ENCODE measurements at places on chromosomes 13 and 19.

DNA sequence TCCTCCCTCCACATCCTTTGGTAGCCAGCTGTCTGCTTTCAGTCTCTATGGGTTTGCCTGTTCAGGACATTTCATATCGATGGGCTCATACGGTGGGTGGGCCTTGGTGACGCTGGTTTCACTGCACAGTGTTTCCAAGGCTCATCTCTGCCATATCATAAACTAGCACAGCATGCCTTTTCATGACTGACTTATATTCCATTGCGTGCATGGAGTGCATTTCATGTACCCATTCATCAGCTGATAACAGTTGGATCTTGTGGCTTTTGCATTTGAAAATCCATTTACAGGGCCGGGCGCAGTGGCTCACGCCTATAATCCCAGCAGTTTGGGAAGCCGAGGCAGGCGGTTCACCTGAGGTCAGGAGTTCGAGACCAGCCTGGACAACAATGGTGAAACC, 69.9 kb downstream of the TDRD12 start:
- DNase-seq, result no peak

GRCh38 chr19:6700586-6701316, 19.7 kb downstream of the C3 start:
- DNase-seq, result no peak

DNA sequence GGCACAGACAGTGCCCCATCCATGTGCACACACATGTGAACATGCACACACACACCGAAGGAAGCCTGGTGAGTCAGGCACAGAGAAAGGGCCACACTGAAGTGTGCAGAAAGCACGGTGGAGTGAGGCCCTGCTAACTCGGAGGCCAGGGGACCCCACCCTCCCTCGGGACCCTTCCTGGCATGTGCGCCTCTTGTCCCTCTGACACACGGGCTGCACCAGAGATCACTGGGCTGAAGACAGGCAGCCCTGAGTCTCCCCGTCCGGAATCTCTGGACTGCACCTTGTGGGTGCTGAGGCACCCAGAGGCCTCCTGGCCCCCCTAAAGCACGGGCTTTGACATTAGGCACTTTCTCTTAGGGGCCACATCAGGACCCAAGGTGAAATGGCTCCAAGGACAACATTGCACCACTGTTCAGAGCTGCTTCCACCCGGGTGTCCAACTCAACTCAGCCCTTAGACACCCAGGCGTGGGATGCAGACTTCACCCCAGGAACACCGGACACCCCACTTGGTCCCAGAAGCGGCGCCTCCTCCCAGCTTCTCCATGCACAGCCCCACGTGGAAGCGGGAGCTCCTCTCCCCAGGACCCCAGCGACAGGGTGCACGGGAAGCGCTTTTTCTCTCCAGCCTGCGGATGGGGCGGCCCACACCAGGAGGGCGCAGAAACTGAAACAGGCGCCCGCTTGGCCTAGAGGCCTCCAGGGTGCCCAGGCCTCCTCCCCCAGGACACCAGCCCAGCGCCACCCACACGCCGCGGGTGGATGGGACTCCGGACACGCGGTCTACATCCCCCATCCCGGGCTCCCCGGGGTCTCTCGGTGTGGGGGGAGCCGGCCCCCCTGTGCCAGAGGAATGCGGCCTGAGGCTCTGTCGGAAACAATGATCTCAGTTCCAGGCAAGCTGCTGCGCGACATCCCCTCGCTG, 90.2 kb downstream of the SPACA7 start:
- DNase-seq, result no peak

DNA sequence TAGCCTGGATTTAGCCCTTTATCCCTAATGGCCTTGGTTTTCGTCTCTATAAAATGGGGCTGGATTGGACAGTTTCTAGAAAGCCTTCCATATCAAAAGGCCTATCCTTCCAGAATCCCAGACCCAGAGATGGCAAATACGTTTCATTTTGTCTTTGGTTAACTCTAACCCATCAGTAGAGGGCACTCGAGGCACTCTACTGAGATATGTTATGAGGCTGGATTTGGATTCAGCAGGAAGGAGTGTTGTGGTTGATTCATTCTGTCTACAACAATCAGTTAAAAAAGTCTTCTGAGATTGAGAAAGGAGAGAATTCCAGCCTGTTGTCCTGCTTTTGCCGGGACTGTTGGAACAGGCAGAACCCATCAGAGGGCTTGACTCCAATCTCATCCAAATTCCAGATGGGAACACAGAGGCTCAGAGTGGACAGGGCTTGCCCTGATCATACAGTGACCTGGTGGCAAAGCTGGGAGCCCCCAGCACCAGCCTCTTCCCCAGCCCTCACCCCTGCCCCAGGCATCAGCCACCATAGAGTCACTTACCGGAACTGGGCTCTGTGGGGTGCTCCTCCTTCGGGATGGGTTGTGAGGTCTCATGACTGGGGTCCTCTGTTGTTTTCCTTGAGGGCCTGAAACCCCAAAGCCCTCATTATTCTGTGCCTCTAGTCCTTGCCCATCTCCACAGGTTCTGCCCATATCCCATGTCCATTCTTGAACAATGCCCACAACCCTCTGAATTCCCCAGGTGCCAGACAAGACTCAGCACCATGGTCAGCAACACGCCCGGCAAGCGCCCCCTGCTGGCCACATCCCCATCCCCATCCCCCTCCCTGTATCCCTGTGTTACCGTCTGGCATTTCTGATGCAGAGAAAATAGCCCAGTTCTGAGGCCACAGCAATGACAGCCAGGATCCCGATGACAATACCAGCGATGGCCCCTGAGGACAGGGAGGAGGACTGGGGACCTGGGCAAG, 12.3 kb upstream of the ZNF180 start:
- no peak for DNase-seq

GRCh38 chr19:16778796-16779411, 50.3 kb upstream of the SIN3B start:
- DNase-seq, result peak; percentile 72

DNA sequence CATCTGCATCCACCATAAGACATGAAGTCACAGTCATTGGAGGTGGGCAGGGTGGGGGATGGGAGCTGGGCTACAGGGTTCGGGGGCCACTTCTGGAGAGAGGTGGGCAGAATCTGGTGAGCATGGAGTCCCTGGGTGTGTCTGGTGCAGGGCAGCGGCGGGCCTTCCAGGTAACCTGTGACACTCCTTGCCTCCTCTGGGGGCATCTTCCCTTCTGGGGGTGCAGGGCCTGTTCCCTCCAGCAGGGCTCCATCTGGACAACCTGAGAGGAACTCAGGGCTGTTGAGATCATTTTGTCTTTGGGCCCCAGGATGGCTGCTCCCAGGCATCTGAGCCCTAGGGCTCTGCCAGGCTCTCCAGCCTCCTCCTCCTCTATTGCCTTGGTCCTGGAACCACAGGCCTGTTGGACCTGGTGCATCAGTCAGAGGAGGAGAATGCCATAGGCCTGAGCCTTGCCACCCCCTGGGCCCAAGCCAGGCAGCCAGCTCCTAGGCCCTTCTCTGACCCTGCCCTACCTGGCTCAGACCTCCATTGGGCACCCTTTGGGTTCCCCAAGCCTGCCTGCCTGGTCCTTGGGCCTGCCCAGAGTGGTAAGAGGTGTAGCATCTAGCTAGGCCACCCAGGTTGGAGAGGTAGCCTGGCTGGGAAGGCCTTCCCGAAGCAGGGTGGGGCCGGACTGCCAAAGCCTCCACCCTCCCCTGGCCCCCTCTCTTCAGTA, 13.4 kb downstream of the LYL1 start:
- DNase-seq, result no peak

- DNase-seq, result no peak
These were observed 3.0 kb downstream of the PPP6R1 start for GRCh38 chr19:55255618-55256423.

GRCh38 chr19:48398375-48399235, 5.1 kb downstream of the GRIN2D start:
- DNase-seq, result no peak

- DNase-seq, result no peak
These were observed 1.3 kb upstream of the SNAPC2 start for GRCh38 chr19:7918615-7919421.

- DNase-seq, result no peak
These were observed 79.2 kb downstream of the SIPA1L3 start for GRCh38 chr19:37986048-37986750.

- DNase-seq, result no peak
These were observed 87.8 kb upstream of the RNF113B start for GRCh38 chr13:98264877-98265276.

DNA sequence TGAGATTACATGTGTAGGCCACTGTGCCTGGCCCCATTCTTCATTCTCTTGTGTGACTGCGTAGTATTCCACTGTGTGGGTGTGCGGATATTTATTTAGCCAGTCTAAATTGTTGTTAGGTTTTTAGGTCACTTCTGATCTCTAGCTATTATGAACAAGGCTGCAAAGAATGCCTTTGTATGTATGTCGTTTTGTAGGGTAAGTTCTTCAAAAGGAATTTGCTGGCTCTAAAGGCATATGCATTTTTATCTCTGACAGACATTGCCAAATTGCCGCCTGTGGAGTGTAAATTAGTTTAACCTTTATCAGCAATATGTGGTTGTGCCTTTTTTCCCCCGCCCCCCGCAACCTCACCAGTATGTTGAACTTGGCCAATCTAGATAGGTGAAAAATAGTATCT, 30.3 kb upstream of the EHD2 start:
- no peak for DNase-seq

- DNase-seq, result no peak
These were observed 30.1 kb downstream of the SOX21 start for GRCh38 chr13:94682229-94682628.

- DNase-seq, result no peak
These were observed 298.8 kb downstream of the LMO7 start for GRCh38 chr13:75934889-75935288.

DNA sequence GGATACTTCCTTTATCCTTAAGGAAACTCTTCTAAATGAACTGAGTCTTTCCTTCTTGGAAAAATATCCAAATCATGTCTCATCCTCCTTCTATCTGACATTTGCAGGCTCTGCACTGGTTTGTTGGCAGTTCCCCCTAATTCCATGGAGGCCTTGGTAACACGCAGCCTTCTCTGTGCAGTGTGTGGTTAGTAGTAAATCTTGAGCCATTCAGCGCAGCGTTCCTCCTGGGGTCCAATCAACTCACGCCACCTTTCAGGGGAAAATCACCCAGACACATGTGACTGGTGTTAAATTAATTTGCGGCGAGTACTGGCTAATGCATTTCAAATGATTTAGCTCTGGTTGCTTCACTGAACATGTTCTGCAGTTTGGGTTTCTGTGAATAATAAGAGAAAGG, 21.0 kb upstream of the CBY2 start:
- no peak for DNase-seq

DNA sequence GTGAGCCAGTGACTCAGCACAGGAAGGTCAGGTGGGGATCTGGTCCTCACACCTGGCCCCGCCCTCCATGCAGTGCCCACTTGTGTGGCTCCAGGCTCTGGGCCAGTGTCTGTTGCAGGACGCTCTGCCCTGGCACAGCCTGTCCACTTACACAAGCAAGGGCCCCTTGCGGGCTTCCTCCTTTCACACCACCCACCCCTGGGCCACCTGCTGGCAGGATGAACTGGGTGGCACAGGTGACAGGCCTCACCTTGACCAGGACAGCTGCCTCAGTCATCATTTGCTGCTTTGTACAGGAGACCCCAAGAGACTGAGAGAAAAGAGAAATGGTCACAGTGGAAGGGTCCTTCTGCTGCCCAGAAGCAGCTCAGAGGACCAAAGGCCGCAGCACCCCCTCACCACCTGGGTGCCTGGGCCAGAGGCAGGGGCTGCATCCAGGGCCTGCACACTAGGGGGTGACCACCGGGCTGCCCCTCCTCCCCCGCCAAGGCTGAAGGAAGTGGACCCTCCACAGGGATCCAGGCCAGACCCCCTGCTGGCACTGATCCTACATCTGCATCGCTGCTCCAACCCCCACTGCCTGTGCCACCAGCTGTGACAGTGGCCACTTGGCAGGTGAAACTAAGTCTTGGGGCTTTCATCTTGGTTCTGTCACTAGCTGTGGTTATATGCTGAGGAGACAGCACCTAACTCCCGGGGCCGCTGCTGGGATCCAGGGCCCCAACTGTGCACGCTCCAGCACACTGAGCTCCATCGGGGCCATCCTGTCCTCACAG, 110.3 kb downstream of the TUBA3C start:
- no peak for DNase-seq

GRCh38 chr13:20487927-20488326, 37.7 kb downstream of the CRYL1 start:
- DNase-seq, result no peak

DNA sequence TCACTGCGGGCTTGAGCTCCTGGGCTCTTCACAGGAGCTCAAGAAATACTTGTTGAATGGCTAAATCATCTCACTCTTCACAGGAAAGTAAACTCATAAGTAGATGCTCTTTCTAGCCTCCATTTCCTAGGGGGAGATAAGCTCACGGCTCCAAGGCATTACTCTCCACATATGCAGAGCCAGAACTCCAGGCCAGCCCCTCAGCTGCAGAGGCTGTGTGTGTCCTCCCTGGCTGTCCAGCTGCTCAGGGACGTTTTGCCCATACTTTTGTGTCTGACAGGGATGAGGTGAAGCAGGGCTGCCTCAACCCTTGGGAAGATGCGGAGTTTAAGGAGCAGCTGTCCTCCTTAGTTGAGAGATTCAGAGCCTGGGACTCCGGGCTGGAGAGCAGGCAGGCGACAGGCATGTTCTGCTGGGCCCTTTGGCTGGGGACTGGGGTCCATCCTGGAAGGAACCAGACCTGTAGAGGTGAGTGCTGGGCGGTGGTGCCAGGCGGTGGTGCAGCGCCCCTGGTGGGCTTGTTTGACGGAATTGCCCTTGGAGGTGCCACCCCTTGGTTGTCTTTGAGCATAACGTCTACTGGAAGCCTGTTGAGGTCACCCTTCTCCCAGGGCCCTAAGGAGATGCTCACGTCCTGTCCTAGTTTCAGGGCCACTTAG, 20.5 kb upstream of the SLC15A1 start:
- DNase-seq, result no peak

DNA sequence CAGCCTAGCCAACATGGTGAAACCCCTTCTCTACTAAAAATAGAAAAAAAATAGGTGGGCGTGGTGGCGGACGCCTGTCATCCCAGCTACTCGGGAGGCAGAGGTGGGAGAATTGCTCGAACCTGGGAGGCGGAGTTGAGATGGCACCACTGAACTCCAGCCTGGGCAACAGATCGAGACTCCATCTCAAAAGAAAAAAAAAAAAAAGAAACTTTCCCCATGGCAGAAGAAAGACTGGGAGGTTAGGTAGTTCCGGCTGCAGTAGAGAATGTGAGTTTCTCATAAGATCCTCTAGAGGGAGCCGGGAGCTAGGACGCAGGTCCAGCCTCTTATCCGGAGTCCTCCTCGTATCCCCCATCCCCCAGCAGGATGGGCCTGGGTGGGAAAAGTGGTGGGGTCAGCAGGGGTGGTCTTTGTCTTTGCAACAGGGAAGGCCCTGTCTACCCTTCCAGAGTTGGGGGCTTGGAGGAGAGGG, 13.2 kb upstream of the CREB3L3 start:
- DNase-seq, result no peak

- DNase-seq, result no peak
These were observed 214.7 kb downstream of the VWA8 start for GRCh38 chr13:41746259-41746658.

DNA sequence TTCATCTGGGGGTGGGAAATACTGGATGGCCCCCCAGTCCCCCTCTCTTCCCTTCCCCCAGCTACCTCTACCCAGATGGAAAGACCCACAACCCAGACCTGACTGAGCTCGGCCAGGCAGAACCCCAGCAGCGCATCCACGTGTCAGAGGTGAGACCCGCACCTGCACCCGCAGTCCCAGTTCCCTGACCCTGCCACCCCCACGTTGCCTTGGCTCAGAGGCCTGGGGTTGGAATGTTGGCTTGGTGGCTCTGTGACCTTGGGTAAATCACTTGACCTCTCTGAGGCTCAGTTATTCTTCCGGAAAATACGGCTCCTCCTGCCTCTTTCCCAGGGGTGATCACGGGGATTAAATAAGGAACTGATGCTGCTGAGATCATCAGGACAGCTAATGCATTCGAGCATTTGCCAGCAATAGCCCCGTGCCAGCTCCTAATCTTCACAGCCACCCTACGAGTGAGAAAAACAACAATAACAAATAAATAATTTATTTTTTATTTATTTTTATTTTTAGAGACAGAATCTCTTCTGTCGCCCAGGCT, 12.3 kb downstream of the CBLC start:
- no peak for DNase-seq

All from Panc1 (cell line).